ENCODE measurements at places on chromosomes 4 and X. TPM values are rescaled to one million over a fixed set of nuclear protein-coding genes. Genes with fewer than 3 reads are reported as not detected.

DRP2 gene
- polyA plus RNA-seq, result not detected

CACNA1F gene
- polyA plus RNA-seq, result under 0.01 TPM

CHST7 gene
- 1.2 TPM for polyA plus RNA-seq

DUSP21 gene
- not detected for polyA plus RNA-seq

LPAR4 gene
- polyA plus RNA-seq, result not detected

AR gene
- under 0.01 TPM for polyA plus RNA-seq

TMEM156 gene
- polyA plus RNA-seq, result 6.5 TPM

TCP11X2 gene
- not detected for polyA plus RNA-seq

MAMLD1 gene
- polyA plus RNA-seq, result under 0.01 TPM

MAOA gene
- polyA plus RNA-seq, result 180 TPM

BGN gene
- polyA plus RNA-seq, result 29.9 TPM
